ENCODE measurements at places on chromosomes 13 and 19.

- no peak for DNase-seq
Measured at GRCh38 chr13:93172109-93172508, 54.5 kb upstream of the GPC6 start.

GRCh38 chr13:77537289-77537919 is 1.9 kb downstream of the SCEL start:
- no peak for DNase-seq

DNA sequence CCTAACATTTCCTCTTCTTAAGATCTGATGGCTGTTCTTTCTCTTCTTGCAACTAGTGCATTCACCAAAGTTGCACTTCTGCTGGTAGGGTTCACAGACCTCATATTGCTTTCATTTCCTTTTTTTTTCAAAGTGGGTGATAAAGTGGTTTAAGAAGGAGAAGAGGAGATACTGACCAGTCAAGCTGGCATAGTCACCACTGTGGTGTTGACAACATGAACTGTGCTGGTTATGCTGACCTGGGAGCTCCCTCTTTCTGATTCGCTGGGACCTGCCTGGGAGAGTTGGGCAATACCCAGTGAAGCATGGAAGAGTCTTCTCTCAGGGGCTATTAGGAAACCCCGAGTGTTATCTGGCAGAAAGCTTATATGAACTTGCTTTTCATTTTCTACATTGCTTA is 222.9 kb downstream of the SLITRK5 start:
- DNase-seq: no peak

DNA sequence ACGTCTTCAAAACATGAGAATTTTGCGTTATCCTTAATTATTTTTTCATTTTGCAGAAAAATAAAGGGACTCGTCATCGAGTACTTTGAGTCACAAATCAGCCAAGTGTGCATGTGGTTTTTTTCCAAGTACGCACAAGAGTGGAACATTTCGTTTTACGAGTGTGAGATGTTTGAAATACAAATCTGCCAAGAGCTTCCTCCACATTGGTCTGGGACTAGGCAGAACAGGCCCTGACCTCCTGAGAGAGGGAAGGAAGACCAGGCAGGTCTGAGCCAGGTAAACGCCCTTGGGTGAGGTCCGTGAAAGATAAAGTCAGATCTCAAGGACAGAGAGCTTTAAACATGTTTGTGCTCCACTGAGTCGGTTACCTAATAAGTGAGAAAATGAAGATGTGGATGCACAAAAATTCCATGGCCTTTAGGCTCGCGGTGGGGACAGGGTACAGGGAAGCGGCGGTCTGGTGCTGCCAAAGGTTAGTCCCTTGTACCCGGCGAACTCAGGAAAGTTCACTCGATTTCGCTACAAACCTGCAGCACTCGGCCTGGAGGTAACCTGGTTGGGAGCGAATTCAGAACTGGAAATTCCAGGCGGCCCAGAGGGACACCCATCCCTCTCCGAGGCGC is 473 bp upstream of the ITM2B start:
- peak; percentile 27 for DNase-seq

- no peak for DNase-seq
Measured at GRCh38 chr13:73593199-73593765, 534.5 kb downstream of the KLF5 start.

- no peak for DNase-seq
Measured at GRCh38 chr19:51398096-51398704, 7.8 kb upstream of the C19orf84 start.

GRCh38 chr19:34881982-34882381 is 44.7 kb upstream of the ZNF30 start:
- no peak for DNase-seq

- no peak for DNase-seq
Measured at GRCh38 chr13:97810152-97810551, 143.3 kb upstream of the IPO5 start.

- peak; percentile 38 for DNase-seq
Measured at GRCh38 chr13:45851171-45851921, at the start of gene SIAH3. Gene SIAH3, minus strand, starts transcription at chr13:45851753. Its CDS starts 124 bp downstream, at chr13:45851629.
